Putamen (tissue), 1 donor: ENCODE measurements at places on chromosomes 2 and 18.

GRCh38 chr2:155502766-155503165 lies 804.3 kb downstream of the KCNJ3 start:
- no peak for DNase-seq

GRCh38 chr2:172454404-172455120 lies 27.2 kb downstream of the ITGA6 start:
- no peak for DNase-seq

DNA sequence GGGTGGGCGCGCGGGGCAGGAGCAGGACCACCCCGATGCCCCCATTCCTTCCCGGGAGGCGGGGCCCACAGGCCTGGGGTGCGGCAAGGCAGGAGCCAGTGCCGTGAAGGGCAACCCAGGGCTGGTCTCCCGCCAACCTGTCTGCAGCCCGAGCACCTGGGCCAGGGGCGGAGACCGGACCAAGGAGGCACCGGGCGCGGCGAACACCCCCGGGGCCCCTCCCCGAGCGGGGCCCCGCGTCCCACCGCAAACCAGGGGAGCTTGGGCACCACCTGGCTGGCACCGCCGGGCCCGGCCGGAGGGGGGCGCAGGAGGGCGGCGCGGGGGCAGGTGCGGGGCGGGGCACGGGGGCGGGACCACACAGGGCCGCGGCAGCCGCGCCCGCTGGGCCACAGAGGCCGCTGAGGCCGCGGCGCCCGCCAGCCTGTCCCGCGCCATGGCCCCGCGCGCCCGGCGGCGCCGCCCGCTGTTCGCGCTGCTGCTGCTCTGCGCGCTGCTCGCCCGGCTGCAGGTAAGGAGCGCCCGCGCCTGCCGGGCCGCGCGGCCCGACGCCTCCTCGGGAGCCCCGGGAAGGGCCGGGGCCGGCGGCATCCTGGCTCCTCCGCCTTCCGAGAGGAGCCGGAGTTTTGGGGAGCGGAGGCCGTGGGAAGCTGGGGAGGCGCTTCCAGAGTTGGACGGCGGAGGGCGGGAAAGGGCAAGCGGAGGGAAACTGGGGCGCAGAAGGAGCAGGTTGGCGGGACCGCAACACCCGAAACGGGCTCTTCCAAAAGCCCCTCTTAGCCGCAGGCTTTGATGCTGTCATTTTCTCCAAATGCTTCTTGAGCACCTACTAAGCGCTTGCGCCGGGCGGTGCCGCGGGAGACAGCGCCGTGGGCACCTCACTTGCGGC lies at the start of gene TNFRSF11A:
TNFRSF11A (plus strand) TSS at position 394 of the 889 bp plus-strand sequence; CDS start at position 437, 43 bp downstream.
- DNase-seq = no peak

DNA sequence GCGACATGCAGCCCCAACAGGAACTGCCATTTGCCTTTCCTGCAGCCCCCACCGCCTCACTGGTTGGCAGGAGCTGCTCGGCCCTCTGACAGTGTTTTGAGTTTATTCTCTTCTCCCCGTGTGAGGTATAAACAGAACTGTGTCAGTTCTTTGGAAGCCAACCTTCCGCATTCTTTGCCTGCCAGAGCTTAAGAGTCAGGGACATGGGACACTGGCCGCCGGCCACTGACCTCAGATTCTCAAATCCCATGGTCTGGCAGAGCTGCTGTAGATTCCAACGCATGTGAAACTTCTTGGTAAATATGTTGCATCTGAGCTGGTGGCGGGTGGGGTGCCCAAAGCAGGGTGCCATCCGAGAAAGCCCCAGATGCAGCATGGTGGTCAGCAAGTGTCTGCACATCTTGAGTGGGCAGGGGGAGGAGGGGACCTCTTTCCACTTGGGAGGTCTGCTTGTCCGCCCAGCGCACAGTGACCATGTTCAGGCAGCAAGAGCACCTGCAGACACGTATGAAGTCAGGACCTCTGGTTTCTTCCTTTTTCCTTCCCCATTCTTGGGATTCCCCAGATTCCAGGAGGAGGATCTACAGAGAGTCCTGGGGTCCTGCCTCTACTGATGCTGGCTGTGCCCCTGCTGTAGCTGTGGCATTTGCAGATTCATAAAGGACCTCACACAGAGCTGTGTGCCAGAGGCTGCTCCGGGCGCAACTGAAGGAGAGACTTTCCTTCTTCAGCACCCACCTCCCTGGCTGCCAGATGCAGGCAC lies 23.8 kb downstream of the ASB18 start:
- DNase-seq = no peak

DNA sequence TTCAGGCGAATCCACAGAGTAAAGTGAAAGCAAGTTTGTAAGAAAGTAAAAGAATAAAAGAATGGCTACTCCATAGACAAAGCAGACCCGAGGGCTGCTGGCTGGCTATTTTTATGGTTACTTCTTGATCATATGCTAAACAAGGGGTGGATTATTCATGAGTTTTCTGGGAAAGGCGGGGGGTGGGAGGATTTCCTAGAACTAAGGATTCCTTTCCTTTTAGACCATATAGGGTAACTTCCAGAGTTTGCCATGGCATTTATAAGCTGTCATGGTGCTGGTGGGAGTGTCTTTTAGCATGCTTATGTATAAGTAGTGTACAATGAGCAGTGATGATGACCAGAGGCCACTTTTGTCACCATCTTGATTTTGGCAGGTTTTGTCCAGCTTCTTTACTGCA lies 59.8 kb downstream of the SLC4A3 start:
- DNase-seq = no peak

DNA sequence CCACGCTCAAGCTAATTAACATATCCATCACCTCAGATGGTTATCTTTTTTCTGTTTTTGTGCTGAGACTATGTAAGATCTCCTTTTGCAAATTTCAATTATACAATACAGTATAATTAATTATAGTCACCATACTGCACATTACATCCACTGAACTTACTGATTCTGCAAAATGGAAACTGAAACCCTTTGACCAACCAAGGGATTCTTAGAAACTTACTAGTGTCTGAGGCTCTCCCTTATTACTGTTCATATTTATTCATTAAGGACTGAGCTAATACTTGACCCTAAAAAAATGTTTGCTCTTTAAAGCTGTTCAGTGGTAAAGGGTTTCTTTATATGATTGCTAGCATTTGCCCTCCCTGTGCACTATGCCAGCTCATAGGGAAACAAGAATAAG lies 50.7 kb downstream of the ADAM23 start:
- no peak for DNase-seq
